ENCODE measurements at places on chromosomes 11 and 22. TPM values are rescaled to one million over a fixed set of nuclear protein-coding genes. Genes with fewer than 3 reads are reported as not detected.

Gene OR8D4
- polyA plus RNA-seq = 0.07 TPM

Gene CHST1
- polyA plus RNA-seq = 10.2 TPM

Gene HIC2
- polyA plus RNA-seq = 8.6 TPM

Gene NRIP3
- 2.9 TPM for polyA plus RNA-seq

Gene GLB1L2
- polyA plus RNA-seq = 5.0 TPM

Gene MUC6
- polyA plus RNA-seq = 0.46 TPM

Gene FKBP2
- polyA plus RNA-seq = 71.5 TPM

Gene TSPO
- polyA plus RNA-seq = 33.5 TPM

Gene MMP8
- 0.11 TPM for polyA plus RNA-seq

Gene CATSPER1
- polyA plus RNA-seq = 0.24 TPM

Gene OSBP2
- 15.1 TPM for polyA plus RNA-seq

Gene PYGM
- 4.4 TPM for polyA plus RNA-seq

Gene KRTAP5-7
- not detected for polyA plus RNA-seq

Gene GLYAT
- 0.89 TPM for polyA plus RNA-seq

Gene MAPK8IP1
- 4.3 TPM for polyA plus RNA-seq

Gene SPI1
- 6.4 TPM for polyA plus RNA-seq

Gene GSTT2
- 0.27 TPM for polyA plus RNA-seq

Gene IGSF22
- 1.2 TPM for polyA plus RNA-seq

Gene CNIH2
- 4.0 TPM for polyA plus RNA-seq

Gene BIK
- polyA plus RNA-seq = 0.97 TPM

Gene FANCF
- 15.1 TPM for polyA plus RNA-seq

Gene KRTAP5-8
- not detected for polyA plus RNA-seq

Gene SLC1A2
- polyA plus RNA-seq = 31.8 TPM

Gene C22orf15
- 4.8 TPM for polyA plus RNA-seq

Gene XKR3
- not detected for polyA plus RNA-seq

Gene FUT4
- 8.4 TPM for polyA plus RNA-seq

Gene LMNTD2
- polyA plus RNA-seq = 1.6 TPM

Gene CD3D
- 1.5 TPM for polyA plus RNA-seq

Gene MB
- 1.1 TPM for polyA plus RNA-seq

Gene CAVIN3
- polyA plus RNA-seq = 20.0 TPM

Gene BTG4
- not detected for polyA plus RNA-seq

Gene MYBPC3
- not detected for polyA plus RNA-seq

Gene RIMBP3B
- polyA plus RNA-seq = 0.06 TPM

Gene MPZL2
- polyA plus RNA-seq = 89.4 TPM

Gene SPA17
- polyA plus RNA-seq = 18.1 TPM

Gene CSF2RB
- 3.7 TPM for polyA plus RNA-seq

Gene SYT13
- polyA plus RNA-seq = 5.4 TPM

Gene DCDC1
- 2.2 TPM for polyA plus RNA-seq

Gene INSC
- 0.35 TPM for polyA plus RNA-seq

Gene PLA2G3
- 0.06 TPM for polyA plus RNA-seq

Gene PANX2
- polyA plus RNA-seq = 0.84 TPM

Gene FGF3
- polyA plus RNA-seq = not detected

Gene TUB
- 27.0 TPM for polyA plus RNA-seq

Gene PATE2
- not detected for polyA plus RNA-seq

Gene KDM4D
- polyA plus RNA-seq = 2.5 TPM

Gene ALDH3B1
- 14.9 TPM for polyA plus RNA-seq

Gene LRRC32
- polyA plus RNA-seq = 40.4 TPM

Gene OR52M1
- polyA plus RNA-seq = not detected

Gene VSIG2
- polyA plus RNA-seq = 27.9 TPM

Gene KRTAP5-1
- polyA plus RNA-seq = not detected

Gene POU2F3
- 0.88 TPM for polyA plus RNA-seq

Gene CXCR5
- not detected for polyA plus RNA-seq

Measured in left lung (tissue), 14 donors.